ENCODE measurements at places on chromosomes 1 and 21.

GRCh38 chr21:17446737-17447136, 66.1 kb upstream of the CXADR start:
- DNase-seq = no peak

GRCh38 chr1:30788580-30789387, 31.2 kb upstream of the LAPTM5 start:
- DNase-seq = no peak

DNA sequence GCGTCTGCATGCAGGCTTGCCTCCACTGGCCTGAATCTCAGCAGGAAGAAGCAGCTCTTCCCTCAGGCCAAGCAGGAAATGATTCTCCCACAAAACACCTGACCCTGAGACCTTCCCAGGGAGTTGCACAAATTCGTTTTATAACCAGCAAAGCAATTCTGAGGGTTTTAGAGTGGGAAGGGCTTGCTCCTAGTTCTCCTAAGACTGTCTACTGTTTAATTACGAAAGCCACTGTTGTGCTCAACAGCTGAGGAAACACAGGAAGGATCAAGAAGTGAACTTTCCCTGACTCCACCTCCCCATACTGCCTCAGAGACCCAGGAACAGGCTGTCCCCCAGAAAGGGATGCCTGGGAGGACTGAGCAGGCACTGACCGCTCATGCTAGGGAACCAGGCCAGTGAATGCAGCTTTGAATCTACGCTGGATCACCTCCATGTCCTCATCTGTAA, 37.0 kb upstream of the PUM1 start:
- DNase-seq = no peak

DNA sequence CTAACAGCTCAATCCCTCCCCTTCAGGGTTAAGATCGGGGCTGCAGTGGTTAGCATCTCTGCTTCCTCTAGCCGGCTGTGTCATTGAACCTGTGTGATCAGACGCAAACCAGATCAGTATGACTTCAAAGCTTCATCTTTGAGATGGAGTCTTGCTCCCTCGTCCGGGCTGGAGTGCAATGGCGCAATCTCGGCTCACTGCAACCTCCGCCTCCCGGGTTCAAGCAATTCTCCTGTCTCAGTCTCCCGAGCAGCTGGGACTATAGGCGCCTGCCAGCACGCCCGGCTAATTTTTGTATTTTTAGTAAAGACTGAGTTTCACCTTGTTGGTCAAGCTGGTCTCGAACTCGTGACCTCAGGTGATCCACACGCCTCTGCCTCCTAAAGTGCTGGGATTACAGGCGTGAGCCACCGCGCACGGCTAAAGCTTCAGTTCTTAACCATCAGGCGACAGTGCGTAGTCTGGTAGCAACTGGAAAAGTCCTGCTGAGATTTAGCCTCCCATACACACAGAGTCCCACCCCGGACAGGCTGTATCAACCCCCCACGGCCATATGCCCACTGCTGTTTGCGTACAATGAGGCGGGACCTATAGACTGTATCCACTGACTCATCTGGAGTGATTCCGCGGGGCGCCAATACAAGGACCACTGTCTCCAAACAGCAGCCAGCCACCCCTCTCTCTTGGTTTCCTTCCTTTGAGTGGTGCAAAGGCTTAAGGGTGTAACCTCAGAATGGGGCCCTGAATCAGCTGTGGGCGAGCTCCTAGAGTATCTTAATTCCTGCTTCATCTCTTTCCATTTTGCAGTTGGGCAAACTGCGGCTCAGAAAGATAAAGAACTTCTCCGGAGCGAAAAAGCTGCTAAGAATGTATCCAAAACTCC, 23.3 kb downstream of the CELA3A start:
- peak; percentile 65 for DNase-seq

DNA sequence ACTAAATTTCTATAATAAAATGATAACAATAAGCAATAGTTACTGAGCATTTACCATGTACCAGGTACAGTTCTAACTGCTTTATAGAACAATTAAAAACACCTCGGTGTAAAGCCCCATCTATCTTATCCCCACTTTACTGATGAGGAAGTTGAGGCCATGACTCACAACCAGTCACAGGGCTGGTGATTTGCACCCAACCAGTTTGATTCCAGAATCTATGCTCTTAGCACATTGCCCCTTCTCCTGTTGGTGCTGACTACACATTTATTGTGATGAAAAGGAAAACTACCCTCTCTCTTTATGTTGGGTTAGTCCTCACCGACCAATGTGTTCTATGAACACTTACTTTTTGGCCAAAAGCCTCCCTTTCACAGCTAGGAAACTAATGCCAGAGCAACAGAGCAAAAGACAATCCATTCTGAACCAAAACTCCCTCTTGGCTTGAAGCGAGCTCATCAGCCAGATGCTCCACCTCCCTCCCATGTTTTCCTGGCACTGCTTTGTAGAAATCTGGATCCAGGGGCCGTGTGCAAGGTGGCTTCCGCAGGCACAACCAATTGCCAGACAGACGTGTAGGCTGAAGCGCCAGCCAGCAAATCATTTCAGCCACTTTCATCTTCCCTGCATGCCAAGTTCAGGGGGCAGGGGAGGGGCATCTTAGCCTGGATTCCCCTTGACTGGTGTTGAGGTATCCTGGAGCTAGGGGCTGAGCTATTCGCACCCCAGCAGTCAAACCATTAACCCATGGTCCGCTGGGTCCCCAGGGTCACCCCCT, 32.0 kb upstream of the SLC30A1 start:
- no peak for DNase-seq
